ENCODE measurements at places on chromosomes 4 and X.

DNA sequence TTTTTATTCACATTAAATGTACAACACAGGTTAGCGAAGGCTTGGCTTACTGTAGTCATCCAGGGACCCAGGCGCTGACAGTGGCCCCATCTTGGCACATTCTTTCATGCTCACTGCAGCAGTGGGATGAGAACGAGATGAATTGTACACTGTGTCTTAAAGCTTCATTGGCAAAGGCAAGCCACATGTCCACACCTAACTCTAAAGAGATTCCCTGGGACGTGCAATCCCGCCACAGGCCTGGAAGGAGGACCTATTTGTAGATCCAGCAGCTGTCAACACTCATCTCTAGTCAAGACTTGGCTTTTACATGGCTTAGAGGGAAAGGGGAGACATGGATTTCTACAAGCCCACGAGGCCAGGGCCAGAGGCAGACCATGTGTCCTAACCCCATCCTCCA, 16.1 kb upstream of the CXCR3 start:
- no peak for DNase-seq

GRCh38 chr4:138724530-138724929, 291.1 kb upstream of the NOCT start:
- DNase-seq, result no peak

DNA sequence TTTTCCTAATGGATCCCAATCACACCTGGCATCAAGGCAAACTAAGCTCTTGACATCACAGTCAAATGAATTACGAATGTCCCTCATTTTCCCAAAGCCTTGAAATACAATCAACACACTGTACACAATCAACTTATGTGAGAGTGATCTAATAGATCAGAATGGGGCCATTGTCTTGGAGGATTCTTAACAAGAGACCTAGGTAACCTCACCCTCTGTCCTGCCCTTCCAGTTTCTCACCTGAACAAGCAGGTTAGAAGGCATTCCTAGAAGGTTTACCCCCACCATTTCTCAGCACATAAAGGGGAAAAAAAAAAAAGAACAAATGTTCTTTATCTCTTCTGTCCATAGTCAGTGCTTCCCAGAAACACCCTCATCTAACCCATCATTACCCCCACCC, 6.3 kb downstream of the SLC39A8 start:
- no peak for DNase-seq

DNA sequence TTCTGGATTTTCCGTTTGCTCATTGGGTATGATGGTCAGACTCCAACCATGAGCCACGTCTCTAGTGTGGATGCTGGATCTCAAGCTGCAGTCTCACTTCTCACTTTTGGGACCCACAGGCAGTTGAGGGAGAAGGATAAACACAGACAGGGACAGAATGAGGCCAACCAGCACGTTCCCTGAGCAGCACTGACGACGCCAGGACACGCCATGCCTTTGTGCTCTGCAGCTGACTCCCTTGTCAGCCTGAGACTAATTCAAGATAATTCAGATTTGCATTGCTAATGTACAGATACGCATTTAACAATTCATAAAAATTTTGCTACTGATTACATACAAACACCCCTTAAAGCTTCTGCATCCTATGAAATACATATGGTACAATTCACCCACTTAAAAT, 106.5 kb downstream of the FAM193A start:
- no peak for DNase-seq

- DNase-seq, result no peak
Observed at GRCh38 chr4:47942081-47942819, 27.9 kb upstream of the NFXL1 start.

GRCh38 chr4:117455088-117455487, 369.7 kb upstream of the TRAM1L1 start:
- DNase-seq, result no peak

DNA sequence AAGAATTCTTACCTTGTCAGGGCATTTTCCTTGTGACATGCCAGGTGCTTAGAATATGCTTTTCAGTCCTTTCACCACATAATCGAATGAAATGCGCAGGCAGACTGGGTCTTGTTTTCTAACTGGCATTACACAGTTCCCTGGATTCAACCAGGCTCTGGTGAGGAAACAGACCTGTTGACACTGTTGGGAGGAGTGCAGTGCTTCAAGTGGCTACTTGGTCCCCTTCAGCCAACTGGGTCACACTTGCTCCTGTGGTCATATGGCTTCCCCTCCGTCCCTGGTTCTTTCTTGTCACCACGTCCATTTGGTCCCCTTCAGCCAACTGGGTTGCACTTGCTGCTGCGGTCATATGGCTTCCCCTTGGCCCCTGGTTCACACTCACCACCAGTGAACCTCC, 9.7 kb downstream of the SMIM20 start:
- no peak for DNase-seq

DNA sequence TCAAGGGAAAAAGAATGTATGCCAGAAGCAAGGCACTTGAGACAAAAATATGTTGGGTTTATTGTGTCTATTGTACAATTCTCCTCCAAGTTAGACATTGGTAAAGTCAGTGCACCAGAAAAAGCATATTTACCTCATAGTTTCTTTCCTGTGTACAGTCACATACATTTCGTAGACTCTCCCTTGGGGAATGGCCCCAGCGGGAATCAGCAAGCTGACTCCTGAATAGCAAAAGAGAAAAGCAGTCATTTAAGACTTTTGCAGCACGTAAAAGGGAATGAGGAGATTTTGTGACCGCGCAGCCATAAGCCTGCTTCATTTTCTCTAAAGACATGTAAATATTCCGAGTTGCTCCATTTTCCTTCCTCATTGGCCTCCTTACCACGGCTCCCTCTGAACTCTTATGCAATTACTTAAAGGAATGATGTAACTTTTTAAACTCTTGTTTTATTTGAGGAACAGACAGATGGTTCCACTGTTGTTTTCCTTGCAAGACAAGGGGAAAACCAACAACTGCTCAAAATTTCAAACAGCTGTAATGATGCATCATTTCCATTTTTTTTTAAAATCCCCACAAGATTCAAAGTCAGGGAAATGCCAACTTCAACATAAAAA, 332.7 kb downstream of the UNC5C start:
- peak; percentile 63 for DNase-seq

GRCh38 chr4:149296503-149296902, 519.1 kb downstream of the IQCM start:
- DNase-seq, result no peak

DNA sequence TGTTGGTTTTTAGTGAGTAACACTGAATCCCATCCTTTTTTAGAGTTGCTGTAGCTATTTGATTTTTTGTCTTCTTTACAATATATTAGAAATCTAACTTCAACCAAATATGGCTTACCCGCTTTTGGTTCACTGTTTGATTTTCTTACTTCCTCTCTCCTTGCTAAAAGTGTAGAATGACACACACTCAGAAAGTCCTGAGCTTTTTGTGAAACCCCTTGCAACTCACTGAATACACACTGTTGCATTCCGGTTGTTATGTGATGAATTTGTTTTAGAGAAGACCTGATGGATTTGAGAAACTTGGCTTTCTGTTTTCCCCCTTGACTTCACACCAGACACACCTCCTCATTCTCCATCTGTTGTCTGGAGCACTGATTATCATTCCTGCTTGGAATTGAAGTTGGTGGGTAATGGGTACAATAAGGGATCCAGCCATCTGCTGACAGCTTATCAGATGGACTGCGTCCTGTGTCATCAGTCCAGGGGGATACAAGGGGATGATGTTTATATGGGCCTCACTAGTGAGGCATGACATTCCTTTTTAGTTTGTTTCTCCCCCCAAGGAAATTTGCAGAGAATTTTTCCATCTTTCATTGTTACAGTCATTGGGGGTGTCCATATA, 5.2 kb downstream of the TMEM164 start:
- DNase-seq, result no peak

- no peak for DNase-seq
Observed at GRCh38 chr4:180197471-180197870, 2045.7 kb upstream of the TENM3 start.

DNA sequence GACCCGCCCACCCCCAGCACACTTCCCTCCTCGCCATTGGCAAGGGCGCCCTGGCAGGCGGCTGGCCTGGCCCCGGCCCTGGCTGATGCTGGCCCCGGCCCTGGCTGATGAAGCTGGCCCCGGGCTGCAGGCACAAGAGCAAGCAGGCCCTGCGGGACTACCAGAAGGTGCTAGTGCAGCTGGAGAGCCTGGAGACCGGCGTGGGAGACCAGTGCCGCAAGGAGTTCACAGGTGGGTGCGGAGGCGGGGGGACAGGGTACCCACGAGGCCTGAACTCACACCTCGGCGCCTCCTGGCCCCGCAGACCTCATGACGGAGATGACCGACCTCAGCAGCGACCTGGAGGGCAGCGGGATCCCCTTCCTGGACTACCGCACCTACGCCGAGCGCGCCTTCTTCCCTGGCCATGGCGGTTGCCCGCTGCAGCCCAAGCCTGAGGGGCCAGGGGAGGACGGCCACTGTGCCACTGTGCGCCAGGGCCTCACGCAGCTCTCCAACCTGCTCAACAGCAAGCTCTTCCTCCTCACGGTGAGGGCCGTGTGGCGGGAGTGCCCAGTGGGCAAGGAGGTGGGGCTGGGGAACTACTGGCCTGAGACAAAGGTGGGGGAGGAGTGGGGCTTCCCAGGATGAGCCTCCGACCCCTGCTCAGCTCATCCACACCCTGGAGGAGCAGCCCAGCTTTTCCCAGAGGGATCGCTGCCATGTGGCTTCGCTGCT, 6.1 kb upstream of the SRPK3 start:
- DNase-seq, result no peak

DNA sequence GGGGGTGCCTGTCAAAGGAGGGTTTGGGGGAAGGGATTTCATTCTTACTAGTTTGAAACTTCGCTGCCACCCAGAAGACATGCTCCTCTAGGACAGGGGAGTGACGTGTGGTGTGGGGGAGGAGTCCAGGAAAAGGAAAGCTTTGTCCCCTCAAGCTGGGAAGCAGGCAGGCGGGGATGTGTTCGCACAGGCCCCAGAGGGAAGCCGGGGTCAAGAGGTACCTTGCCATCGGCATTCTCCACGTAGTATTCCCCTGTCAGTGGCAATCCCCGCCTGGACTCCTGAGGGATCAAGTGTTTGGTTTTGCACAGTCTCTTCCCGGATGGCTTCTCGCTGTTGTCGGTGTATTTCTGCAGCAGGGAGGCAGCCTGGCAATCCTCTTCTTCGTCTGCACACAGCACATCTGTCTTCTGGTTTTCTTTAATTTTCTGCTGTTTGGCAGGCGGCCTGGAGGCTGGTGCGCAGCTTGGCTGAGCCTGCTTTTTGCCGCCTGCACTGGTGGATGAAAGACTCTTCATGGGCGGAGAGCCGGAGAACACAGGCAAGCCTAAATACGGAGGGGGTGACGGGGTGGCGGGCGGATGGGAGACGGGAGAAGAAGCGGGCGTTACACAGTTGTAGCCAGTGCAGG, 35.1 kb downstream of the BCOR start:
- no peak for DNase-seq

GRCh38 chr4:31362756-31363155, 642.6 kb downstream of the PCDH7 start:
- DNase-seq, result no peak

DNA sequence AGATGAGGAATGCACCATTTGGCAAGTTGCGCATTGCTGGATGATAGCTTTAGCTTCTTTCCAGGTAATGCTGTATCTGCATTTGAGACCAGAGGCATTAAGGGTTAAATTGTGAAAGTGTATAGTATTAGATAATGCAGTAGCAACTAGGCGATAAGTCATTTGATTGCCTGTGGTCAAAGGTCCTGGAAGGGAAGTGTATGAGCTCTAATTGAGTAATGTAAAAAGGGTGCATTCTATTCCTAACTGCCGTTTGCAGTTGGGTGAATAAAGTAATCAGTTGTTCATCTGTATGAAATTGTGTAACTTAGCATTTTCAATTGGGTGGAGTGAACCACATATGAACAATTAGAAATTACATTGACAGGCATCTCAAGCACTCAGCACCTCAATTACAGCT, 54.5 kb upstream of the WDR1 start:
- peak; percentile 20 for DNase-seq

DNA sequence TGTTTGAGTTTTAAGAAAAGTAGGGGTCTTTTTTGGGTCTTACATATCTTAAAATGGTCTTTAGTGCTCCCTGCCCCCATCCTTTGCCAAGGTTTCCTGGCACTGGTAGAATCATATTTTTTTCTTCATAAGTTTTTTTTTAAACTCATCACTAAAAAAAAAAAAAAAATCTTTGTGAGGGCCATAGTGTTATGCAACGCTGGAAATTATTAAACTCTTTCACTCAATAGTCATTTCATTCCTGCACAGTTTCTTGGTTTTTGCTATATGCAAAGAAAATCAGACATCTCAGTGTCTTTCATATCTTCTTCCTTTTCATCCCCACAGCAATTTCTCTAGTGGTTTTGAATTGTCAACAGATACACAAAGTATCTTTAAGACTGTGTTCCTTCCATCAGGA, 95.6 kb downstream of the TMA16 start:
- no peak for DNase-seq

- no peak for DNase-seq
Observed at GRCh38 chr4:119643306-119644042, 14.9 kb upstream of the PDE5A start.

DNA sequence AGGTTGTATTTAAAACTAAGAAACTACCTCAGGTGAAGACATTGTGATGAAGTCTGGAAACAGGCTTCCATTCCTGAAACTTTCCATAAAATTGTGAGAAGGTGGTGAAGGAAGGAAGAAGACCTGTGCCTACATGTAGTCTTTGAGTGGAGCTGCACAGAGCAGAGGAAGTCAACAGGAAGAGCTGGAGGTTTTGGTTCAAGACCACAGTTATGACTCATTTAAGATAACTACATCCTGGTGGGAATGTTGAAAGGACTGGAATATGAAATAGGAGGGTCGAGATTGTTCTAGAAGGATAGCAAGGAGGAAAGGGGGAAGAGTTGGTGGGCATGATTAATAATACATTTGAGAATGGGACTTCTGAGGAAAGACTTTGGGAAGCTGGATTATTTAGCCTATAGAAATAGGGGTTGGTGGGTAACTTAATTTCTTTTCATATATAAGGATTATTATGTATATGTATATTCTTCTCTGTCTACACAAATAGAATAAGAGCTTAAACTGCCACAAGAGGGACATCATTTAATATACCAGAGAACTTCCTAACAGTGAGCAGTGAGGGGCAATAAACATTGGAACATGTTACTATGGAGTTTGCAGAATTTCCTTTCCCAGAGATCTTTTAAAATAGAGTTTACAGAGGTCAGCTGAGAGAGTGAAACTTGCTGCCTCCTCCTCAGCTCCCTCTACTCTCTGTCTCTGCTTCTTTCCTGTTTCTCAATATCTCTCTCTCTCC, 23.5 kb downstream of the AWAT2 start:
- no peak for DNase-seq

GRCh38 chr4:125520258-125520990, 205.7 kb downstream of the FAT4 start:
- no peak for DNase-seq
